ENCODE measurements at places on chromosomes 4 and X. TPM values are rescaled to one million over a fixed set of nuclear protein-coding genes. Genes with fewer than 3 reads are reported as not detected.

DNA sequence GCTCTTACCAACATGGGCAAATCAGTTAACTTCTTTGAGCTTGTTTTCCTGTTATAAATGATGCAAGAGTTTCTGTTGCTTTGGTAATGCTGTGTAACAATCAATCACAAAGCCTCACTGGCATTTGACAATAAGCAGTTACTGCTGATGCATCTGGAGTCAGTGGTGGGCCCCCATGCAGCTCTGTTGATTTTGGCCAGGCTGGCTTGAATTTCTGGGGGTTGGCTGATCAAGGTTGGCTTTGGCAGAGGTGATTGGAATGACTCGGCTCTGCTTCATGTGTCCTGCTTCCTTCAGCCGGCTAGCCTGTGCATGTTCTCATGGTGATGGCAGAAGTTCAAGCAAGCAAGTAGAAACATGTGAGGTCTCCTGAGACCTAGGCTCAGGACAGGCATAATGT, 90.4 kb downstream of the PHEX start:
- DNase-seq: peak; percentile 41

DNA sequence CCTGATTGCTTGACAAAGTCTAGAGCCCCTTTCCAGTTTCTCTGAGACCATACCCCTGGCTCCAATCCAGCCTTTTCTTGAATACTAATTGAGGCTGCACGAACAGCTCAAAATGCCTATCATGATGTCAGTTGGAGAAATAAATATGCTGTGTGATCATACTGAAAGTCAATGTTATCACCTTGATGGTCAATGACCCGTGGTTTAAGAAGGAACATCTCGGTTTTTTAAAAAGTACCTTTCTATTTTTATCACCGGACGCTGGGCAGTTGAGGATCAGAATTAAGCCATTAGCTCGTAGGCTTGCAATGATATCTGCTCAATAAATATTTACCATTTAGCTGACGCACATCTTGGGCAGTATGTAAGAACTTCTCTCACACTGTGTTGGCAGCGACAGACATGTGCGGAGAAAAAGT, 852 bp upstream of the WDR44 start:
- DNase-seq: no peak

DNA sequence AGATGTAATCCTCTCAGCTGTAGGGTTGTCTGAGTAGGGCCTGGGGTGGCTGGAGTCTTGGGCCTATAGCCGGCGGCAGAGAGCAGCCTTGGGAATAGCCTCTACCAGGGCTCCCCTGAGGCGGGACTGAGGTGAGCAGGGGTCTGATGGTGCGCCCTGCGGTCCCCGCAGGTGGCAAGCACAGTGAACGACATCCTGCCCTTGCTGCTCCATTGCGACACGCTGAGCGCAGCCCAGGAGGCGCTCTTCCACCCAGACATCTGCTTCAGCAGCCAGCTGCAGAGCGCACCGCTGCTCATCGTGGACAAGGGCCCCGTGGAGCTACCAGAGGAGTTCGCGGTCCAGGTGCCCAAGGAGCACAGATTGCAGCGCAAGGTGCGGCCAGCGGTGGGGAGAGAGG, 317.0 kb downstream of the ADGRL3 start:
- DNase-seq: no peak

The CXCL5 gene
- 0.22 TPM for total RNA-seq

DNA sequence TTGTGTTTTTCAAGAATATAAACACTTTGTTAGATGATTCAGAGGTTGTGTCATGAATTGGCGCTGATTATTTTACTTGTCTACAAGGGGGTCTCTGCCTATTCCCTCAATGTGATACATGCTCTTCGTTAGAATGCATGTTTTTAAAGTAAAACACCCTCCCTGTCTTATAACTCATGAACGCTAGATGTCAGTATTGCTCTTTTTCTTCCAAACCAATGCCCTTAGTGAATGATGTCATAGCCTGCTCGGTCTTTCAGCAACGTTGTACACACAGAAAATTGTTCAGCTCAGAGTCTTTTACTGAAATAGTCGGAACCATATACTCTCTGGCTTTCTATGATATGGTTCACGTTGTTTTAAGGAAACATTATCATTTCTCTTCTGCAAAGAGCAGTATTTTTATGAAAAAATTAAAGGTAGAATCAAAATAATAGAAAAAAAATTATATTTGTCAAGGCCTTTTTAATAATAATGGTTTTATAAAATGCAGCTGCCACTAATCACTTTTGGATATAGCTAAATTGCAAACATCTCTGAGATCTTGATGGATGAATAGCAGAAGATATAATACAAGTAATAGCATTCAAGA, 292.9 kb downstream of the TLL1 start:
- DNase-seq: no peak

GRCh38 chr4:110636680-110637407, 14.0 kb upstream of the PITX2 start:
- DNase-seq: no peak

DNA sequence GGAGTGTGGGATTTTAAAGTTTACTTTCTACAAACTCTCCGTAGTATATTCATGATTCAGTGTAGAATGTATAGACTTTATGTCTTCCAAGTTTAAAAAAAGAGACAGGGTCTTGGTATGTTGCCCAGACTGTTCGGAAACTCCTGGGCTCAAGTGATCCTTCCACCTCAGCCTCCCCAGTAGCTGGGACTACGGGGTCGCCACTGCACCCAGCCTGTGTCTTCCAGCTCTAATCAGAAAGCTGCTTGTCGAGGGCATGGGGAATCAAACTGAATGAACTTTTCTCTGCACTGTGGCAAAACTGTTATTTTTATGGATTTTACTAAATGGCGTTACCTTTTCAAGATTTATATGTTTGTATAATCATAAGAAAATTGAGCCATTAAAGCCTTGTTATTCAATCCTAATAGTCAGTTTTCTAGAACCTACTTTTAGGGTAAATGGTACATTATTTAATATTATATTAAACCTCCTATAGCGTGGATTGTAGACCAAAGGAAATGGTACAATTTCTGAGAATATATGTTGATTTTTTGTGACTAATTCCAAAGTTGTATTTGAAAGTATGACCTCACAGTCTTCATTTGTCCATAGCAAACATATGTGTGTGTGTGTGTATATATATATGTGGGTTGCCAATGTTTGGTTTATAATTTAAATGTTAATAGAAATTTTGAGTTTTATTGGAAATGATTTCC, 1.1 kb downstream of the BLOC1S4 start:
- DNase-seq: no peak

DNA sequence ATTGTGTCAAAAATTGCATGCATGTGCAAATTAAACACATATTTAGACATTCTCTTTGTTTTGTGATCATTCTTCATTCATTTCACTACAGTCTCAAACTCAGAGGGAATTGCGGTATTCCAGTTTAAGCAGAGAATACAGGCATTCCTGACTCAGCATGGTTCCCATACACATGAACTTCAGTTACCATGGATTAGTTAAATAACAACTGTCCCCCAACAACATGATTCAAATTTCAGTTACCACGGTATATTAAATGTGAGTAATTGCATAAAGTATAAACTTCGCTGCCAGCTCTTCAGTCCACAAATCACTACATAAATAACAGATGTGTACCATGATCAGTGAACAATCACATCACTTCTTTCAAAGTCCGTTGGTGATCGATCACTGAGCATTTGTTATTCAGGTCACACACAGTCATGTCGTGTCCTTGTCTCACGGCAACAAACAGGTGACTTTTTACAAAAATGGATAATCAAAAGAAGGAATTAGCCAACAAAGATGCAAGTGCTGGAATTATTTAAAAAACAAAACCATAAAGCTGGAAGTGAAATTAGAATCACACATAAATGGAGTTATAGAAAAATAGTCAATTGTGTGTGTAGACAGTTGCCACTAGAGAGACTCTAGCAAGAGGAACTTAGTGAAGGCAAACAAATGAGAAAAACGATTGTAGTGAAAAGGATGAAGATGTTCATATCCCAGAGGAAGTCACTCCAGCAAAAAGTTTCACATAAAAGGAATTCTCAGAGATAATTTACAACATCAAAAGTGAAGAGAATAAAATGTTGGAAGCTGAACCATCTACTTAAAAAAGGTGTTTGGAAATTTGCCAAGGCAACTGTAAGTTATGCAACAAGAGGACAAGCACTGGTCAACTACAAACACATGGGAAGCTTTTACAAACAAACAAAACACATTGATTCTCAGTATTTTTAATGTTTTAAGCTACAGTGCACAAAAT, 138.6 kb upstream of the SMARCAD1 start:
- no peak for DNase-seq

The PDGFRA gene
- 81.8 TPM for total RNA-seq

DNA sequence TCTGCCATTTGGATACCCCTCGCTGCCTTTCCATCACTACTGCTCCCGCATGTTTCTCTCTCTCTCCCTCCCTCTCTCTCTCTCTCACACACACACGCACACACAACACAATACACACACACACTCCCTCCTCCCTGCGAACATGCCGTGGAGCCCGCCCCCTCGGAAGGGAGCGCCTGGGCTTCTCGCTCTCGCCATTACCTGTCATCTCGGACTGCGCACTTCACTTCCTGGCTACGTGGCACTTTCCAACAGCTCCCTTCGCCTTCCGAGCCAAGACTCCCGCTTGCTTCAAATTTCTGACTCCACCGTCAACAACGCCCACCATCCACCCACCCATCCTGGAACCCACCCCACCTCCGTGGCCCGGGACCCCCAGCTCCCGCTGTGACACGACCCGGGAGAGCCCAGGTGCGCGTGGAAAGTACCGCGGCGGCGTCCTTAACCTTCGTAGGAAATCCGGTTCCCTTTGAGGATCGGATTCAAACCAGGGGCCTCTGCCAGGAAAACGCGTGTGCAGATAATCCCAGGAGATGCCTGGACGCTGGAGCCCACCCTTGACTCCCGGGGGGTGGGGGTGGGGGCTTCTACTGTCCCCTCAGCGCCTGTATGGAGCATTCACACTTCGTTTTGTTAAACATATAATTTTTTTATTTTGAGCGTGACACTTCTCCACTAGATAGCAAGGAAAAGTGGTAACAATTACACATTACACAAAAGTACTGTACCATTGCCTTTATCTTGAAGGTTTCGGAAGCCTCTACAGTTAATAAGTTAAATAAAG, 12.5 kb downstream of the ARX start:
- DNase-seq: no peak

The SPANXD gene
- not detected for total RNA-seq

- no peak for DNase-seq
Measured at GRCh38 chr4:1778642-1779392, 14.3 kb upstream of the FGFR3 start.

DNA sequence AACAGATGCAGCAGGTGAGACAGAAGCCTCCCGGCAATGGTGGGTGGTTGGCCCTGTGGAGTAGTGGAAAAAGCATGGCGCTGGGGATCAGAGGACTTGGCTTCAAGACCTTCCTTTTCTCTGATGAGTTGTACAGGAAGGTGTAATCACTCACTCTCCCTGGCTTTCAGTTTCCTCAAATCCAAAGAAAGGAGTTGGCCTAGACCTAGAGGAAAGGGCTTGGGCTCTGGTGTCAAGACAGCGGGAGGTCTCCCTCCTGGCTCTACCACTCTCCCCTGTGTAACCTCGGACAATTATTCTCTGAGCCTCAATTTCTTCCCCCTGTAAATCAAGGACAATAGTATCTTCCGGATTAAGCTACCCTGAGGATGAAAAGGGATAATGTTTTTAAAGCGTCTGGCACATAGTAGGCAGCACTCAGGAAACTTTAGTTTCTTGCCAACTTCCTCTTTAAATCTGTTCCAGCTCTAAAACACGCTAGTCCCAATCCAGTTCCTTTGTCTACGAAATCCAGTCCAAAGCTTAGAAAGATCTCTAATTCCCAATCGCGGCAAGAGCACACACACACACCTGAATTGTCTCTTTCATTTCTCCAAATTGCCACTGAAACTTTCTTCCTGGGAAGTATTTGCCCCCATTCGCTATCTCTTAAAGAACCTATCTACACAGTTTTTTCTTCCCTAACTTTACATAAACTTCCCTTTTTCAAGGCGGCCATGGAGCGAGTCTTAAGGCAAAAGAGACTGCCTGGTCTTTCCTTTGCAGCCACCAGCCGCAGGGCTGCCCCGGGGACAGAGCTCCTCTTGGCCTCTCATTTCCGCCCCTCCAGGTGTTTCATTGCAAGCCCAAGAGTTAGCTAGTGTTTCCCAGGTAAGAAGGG, 29.9 kb upstream of the GPC4 start:
- DNase-seq: no peak

DNA sequence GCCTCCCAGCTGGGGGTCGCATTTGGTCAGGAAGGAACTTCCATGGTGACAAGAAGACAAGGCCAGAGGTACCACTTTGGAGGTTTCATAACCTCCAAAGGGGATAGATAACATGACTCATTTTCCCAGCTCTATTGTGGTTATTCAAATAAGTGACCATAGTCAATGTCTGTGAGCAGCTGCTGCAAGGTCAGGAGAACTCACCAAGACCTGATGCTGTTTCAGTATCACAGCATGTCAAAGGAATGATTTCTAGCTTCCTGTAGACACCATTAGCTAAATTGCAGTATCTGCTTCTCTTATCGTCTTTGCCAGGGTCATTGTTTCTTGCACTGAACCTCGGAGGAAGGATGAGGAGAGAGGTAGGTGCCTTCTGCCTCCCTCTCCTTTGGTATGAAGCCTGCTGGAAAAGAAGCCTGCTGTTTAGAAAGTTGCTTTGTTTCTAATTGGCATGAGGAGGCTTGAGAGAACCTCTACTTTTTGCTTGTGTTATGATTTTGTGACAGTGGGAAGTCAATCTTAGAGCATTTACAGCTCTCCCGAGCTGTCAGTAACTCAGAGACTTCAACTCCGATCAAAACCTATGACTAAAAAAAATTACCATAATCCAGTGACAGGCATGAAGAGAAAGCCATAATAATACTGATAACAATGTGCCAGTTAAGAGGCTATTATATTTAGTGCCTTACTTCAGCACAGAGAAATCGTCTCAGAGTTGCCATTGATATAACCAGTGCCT, 38.0 kb upstream of the GATB start:
- DNase-seq: no peak

GRCh38 chr4:7774301-7775294, 165.1 kb downstream of the AFAP1 start:
- DNase-seq: no peak

DNA sequence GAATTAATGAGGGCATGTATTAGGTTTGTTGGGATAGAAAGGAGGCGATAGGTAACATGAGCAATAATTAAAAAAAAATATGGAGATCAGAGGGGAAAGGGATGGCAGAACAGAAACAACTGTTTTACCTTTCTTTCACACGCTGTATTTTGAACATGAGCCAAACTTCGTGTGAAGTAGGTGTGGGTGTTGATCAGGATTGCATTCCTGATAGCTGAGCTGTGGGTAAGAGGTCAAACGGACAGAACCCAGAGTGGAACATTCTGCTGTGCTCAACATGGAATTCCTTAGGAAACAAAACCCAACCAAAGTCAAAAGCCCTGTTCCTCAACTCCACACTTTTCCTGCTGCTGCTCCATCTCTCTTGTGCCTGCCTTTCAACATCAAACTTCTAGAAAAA, 162.5 kb upstream of the CASK start:
- DNase-seq: no peak

GRCh38 chr4:20203508-20203907, 48.2 kb upstream of the SLIT2 start:
- no peak for DNase-seq

The UGT2A3 gene
- not detected for total RNA-seq

- no peak for DNase-seq
Measured at GRCh38 chr4:167177925-167178324, 56.4 kb downstream of the SPOCK3 start.
